ENCODE measurements at places on chromosomes 3 and 15.

- no peak for DNase-seq
Measured at GRCh38 chr3:104510131-104510849, 856.4 kb upstream of the ALCAM start.

DNA sequence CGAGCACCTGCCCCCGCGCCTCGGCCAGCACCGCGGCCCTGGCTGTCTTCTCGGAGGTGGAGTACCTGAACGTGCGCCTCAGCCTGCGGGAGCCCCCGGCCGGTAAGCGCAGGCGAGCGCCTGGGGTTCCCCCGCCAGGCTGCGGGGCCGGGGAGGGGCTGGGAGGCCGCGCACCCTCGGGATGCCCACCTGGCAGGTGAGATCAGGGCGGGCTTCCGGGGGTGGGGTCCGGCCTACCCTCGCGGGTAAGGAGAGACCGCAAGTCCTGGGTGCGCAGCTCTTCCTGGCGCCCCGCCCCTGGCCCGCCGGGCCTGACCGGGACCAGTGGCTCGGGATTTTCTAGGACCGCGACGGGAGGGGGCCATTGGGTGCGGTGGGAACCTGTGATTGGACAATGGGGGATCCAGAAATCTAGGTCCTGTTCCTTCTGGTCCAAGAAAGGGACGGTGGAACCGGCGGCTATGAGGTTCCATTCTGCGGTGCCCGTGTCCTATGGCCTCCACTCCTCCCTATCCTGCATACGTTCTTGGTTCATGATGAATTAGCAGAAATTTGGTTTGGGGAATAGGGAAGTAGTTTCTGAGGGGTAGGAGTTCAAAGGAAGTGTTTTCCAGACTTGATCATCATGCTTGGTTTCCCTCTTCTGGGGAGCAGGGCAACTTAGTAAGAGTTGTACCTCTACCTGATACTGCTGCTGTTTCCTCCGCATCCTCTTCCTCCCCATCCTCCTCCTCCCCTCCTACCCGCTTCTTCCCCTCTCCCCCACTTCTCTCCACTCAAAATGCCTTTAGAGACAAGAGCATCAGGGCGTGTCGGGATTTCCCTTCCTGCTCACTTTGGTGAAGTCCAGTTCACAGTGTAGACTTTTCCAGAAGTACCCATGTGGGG lies 808 bp downstream of the ARRDC4 start:
- peak; percentile 41 for DNase-seq

GRCh38 chr15:84654689-84655453 lies 788 bp upstream of the WDR73 start:
- DNase-seq: peak; percentile 91

GRCh38 chr3:3127432-3128010 lies 781 bp downstream of the TRNT1 start:
- peak; percentile 45 for DNase-seq

DNA sequence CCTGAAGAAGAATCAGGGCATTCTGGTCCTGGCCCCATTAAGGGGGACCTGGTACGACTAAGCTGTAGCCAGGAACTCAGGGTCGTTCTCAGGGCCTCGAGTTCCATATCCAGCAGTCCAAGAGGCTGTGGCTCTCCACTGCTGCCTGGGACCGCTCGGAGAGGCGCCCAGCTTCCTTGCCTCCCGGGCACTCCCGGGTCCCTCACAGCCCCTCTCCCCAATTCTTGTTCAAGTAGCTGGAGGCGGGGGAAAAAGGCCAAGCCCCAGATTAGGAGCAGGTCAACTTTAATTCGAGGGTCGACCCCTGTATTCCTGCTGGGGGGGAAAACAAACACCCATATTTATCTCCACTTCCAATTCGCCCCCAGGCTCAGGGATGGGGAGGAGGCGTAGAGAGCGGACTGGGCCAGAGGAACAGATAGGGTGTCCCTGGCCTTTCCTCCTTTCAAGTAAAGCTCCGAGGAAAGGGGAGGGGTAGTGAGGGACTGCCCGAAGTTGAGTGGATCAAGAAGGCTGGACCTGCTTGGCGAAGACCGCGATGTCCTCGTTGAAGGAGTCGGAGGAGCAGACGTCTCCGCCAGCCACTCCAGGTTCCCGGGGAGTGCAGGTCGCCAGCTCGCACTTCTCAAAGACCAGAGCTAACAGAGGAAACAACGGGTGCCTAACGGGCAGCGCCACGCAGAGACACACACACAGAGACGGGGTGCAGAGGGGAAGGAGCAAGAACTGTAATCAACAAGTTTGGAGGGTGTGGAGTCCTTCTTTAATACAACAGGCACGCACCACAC lies 4.4 kb downstream of the MEIS2 start:
- DNase-seq: no peak

DNA sequence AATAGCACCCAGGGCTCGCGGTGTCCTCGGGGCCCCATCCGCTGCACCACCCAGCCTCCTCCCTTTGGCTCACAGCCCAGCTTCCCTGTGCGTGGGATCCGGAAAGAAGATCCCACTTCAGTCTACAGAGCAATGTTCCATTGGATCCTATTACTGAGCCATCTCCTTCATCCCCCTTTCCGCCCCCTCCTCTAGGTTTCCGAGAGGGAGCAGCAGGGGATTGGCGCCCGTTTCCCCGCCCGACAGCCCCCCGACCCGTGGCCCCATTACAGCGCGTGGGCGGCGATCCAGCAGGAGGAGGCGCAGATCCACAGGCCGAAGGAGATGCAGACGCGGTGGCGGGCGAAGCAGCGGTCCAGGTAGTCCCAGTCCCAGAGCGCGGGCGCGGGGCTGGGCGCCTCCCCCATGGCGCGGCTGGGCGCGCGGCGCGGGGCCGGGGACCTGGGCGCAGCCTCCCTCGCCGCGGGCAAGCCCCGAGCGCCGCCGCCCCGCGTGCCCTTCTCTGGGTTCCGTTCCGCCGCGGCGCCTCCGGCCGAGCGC lies 340 bp downstream of the TMEM44 start:
- DNase-seq: peak; percentile 63

GRCh38 chr3:20316238-20316637 lies 130.2 kb upstream of the SGO1 start:
- DNase-seq: no peak

DNA sequence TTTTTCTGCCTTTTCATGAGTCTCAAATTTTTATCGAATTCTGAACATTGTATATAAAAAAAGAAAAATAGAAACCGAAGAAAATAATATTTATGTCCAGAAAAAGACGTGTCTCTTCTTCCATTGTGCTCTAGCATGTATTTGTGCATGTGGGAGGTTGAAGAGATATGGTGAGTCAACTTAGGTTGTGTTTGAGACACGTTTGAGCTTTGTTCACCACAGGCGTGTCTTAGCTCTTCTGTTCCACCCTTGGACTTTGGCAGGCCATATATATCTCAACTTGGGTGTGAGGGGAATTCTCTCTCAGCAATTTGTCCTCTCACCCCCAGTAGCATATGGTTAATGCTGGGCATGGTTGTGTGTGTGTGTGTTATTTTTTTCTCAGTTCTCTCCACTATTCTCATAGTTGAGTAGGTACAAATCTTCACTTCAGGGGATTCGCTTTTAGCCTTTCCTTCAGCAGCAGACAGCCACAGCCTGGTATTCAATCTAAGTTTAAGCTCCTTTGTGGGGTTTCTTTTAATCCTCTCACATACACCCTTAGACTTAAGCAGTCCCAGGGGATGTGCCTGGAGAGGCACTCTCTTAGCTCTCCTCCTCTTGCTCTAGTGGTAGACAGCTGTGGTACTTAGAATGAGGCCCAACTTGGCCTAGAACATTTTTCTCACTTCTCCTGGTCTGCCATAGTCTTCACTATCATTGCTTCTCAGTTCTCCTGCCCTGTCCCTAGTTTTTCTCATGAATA lies 286.5 kb upstream of the RBMS3 start:
- DNase-seq: no peak

DNA sequence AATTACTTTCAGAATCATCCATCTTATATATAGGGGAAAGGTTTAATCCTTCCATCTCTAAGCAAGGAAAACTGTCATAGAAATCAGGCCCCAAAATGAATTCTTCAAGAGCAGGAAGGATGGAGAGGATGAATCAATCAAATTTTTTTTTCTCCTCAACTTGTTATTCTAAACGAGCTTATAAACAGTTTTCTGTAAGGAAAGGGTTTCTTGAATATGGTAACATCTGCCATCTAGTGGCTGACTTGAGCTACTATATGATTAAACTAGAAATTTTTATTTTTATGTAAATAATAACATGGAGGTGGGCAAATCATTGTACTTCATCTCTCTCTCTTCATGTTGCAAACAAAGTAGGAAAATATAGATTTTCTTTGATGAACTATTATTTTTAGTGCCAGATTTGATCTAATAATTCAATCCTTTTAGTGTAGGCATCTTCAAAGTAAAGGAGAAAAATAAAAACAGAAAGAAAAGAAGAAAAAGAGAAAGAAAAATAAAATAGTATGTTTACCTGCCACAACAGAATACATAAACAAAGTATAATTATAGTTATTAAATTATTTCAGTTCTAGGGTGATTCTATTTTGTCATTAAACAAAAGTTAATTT lies 146.6 kb downstream of the SERPINI1 start:
- DNase-seq: peak; percentile 85

GRCh38 chr15:72965671-72966070 lies 86.6 kb upstream of the NEO1 start:
- no peak for DNase-seq

DNA sequence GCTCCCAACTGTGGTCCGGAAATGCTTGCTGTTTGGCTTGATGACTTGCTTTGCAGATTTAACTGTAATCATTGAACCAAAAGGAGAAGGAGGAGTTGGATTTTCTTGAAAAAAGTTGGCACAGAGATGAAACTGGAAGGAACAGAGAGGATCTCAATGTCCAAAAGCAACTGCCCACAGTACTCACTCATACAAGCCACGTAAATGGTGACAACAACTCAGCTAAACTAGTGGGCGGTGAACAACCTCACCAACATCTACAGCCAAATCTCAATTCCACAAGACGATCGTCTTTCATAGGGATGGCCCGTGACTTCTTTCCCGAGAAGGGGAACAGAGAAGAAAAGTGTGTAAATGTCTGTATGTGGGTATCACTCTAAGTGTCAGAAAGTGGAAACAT lies 48.1 kb downstream of the MYO5C start:
- DNase-seq: no peak

Measured in RKO (cell line).